PC-9 (cell line): ENCODE measurements at places on chromosomes 13 and 19.

DNA sequence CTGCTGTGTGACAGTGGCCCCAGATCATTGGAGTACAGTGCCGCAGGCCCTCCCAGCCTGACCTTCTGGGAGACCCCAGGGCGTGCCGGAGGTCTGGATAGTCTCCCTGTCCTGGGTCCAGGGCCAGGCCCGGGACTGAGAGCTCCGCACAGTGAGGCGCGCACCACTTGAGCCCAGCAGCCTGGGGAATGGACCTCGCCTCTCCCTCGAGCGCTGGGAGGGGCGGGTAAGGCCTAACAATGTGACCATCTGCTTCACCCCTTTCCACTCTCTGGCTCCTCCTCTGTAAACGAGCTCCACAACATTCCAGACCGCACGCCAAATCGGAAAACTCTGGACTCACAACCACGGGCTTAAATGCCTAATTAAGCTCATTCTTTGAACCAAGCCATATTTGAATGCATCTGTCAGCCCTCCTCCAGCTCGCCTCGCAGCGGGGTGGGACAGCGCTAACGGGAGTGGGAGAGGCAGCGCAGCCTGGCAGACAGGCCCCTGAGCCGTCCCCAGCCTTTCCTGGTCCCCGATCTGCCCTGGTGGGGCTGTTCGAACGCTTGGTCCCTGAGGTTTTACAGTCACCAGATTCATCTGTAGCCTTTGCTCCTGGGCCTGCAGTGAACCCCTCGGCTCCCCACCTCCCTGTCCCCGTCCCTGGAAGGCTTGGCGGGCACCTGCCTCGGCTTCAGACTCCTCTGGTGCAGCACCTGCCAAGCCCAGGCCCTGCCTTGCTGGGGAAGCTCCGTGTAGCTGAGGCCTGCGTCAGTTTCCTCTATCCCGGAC is 120.7 kb upstream of the VSTM2B start:
- peak; percentile 18 for DNase-seq

- no peak for DNase-seq
These were observed 59.6 kb upstream of the ZDHHC20 start for GRCh38 chr13:21518617-21519144.

DNA sequence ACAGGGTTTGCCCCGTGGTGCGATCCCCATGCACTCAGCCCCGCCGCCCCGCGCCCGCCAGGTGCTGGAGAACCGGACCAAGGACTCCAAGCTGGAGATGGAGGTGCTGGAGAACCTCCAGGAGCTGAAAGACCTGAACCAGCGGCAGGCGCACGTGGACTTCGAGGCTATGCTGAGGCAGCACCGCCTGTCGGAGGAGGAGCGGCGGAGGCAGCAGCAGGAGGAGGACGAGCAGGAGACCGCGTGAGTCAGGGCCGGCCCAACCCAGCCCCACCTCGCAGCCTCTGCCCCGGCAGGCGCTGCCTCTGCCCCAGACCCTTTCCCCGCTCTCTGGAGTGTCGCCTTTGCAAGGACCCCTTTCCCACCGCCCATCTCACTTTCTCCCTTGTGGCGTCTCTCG is 11.3 kb downstream of the YJU2 start:
- no peak for DNase-seq

DNA sequence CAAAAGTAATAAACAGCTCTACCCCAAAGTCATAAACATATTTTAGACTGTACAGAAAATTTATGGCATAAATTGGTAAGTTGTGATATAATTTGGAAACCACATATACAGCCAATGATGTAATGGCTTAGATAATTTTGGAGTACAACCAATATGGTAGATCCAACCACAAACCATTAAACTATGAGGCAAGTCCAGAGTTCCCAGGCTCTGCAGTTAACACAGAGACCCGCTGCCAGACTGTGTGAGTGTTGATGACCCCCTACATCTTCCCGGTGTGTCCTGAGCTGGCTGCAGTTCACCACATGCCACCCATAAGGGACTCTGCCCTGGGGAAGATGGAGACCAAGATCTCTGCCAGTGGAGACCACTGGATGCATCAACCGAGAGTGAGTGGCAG is 9.9 kb upstream of the SERPINE3 start:
- DNase-seq = no peak

GRCh38 chr19:6260912-6261650 is 18.7 kb downstream of the MLLT1 start:
- DNase-seq = peak; percentile 7

DNA sequence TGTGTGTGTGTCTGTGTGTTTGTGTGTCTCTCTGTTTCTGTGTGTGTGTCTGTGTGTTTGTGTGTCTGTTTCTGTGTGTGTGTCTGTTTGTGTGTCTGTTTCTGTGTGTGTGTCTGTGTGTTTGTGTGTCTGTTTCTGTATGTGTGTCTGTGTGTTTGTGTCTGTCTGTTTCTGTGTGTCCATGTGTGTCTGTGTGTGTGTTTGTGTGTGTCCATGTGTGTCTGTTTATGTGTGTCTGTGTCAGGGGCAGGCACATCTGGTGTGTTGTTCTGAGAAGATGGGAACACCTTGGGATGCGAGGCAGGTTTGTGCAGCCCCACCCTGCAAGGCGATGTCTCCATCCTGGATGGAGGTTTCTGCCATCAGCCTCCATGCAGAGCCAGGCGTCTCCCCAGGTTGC is 275.8 kb upstream of the SOX1 start:
- no peak for DNase-seq

DNA sequence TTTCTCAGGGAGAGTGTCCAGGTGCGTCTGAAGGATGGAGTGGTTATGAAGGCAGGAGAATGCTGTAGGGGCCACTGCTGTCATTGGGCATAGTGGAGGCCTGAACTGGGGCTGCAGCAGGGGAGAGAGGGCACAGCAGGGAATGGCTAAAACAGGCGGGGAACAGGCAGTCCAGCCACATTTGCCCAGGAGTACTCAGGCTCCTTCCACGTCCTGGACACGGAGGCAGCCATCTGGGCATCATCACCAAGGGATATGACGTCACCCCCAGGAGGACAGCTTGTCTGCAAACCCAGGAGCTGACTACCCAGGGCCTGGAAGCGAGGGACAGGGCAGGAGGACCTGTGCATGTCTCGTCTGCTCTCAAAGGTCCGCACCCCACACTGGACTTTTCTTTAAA is 22.2 kb downstream of the VSTM2B start:
- DNase-seq = no peak

- no peak for DNase-seq
These were observed 34.9 kb upstream of the PSPC1 start for GRCh38 chr13:19817510-19818158.

DNA sequence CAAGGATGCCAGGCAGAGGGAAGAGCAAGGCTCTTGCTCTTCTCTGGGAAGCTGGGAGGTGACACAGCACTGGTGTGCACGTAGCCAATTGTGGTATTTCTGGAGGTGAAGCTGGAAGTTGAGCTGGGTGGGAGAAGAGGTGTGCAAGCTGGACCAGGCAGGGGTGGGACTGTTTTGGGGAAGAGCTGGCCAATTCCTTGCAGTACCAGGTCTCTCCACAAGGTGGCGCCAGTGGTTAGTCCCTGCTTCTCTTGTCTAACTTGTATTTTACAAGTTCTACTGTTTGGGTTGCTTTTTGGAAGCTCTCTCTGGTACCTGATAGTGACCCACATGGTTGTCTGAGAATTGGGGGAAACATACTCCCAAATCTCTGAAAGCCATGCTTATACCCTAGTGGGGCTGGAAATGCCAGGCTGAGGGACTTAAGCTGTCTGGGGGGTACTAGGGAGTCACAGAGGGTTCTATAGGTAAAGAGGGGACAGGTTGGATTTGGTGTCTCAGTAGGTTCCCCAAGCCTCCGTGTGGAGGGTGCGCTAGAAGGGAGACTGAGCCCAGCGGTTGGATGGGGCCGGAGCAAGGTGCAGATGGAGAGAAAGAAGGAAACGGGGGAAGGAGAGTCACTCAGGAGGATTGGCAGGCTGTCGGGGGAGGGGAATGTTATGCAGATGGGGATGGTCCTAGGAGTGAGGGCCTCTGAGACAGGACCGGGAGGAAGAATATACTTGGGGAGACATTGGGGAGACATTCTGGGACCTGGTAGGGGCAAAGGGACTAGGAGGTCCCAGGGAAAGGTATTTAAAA is 3.0 kb downstream of the HPN start:
- no peak for DNase-seq

- no peak for DNase-seq
These were observed 2882.5 kb downstream of the PCDH9 start for GRCh38 chr13:64347664-64348063.

DNA sequence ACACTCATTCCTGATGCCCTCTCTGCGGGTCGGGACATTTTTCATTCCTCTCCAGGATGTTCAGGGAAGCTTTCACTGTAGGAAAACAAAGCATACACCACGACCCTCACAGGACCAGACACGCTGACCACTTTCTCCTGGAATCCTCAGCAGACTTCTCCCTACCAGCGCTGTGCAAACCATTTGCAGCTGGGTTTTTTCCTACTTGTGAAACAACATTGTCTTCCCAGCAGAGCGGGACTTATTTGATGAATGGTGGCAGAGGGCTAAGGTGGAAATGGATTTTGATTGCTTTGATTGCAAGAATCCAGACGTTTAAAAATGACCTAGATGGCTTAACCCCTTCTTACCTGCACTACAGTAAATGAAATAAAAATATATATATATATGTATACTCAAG is 265.9 kb downstream of the TBC1D4 start:
- DNase-seq = no peak

GRCh38 chr19:13060233-13060963 is 42.3 kb downstream of the LYL1 start:
- DNase-seq = no peak

GRCh38 chr13:50576156-50576555 is 267.3 kb downstream of the DLEU7 start:
- DNase-seq = no peak

- DNase-seq = no peak
These were observed at the start of gene ZNF577 for GRCh38 chr19:51887522-51888498. Gene ZNF577 (minus strand): TSS chr19:51887951. CDS start chr19:51880382, 7,569 bp downstream.

DNA sequence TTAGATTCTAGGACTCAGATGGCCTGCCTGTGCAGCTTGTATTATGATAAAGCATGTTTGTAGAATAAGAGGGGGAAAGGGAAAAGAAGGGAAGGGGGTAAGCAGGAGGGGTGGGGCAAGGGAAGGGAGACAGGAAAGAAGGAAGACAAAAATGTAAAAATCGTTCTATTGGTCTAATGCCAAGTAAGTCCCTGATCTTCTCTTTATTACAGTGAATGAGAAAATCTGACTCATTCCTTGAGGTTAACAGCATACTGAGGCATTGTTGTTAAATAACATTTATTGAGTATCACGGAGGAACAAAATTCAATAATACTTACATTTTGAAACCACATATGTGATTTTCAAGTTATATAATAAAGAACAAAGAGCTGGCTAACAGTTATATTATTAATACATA is 1534.7 kb downstream of the OLFM4 start:
- DNase-seq = no peak

- no peak for DNase-seq
These were observed at the start of gene CYSLTR2 for GRCh38 chr13:48653472-48653939. Gene CYSLTR2 (plus strand): TSS chr13:48653929. CDS start chr13:48706818, 52,889 bp downstream.

GRCh38 chr13:32588736-32589135 is 2.5 kb downstream of the PDS5B start:
- DNase-seq = no peak

GRCh38 chr19:6691342-6691741 is 21.4 kb upstream of the TNFSF14 start:
- no peak for DNase-seq

GRCh38 chr13:113468472-113469201 is 15.3 kb upstream of the ADPRHL1 start:
- DNase-seq = no peak

- DNase-seq = no peak
These were observed 162.9 kb downstream of the NHLRC3 start for GRCh38 chr13:39201180-39201579.

DNA sequence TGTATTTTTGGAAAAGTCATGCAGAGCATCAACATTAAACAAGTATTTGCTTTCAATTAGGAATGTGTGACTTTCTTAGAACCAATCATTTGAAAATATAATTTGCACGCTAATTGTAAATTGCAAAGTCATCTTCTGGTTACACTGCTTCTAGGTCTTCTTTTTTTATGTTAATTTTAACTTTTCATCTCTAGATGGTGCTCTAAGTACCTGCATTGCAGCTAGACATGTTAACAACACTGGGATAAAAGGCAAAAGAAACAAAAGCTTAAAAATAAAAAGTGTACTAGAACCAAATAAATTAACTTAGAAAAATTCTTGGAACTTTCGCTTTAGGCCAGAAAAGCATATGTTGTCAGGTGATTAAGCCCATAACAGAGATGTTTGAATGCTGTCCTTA is 2758.2 kb downstream of the PCDH9 start:
- DNase-seq = peak; percentile 46

- DNase-seq = peak; percentile 85
These were observed at the start of gene SNAPC2 for GRCh38 chr19:7919610-7920518. Gene SNAPC2 (plus strand): TSS chr19:7920338. CDS start chr19:7920367, 29 bp downstream.

GRCh38 chr13:67943116-67943515 is 713.0 kb upstream of the PCDH9 start:
- DNase-seq = no peak

GRCh38 chr19:11420429-11421370 is 1.6 kb upstream of the RGL3 start:
- no peak for DNase-seq

DNA sequence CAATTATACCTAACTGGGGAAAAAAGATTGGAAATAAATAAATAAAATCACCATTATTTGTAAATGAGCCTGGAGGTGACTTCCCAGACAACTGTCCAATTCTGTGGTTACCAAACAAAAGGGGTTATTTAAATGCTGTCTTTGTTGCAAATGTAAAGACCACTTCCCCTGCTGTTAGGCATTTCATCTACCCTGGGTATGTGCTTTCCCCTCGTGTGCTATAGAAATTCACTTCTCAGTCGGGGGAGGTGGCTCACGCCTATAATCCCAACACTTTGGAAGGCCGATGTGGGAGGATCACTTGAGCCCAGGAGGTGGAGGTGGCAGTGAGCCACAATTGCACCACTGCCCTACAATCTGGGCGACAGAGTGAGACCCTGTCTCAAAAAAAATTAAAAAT is 101.9 kb upstream of the AKAP11 start:
- no peak for DNase-seq

GRCh38 chr13:97499181-97499580 is 65.2 kb downstream of the RAP2A start:
- no peak for DNase-seq

DNA sequence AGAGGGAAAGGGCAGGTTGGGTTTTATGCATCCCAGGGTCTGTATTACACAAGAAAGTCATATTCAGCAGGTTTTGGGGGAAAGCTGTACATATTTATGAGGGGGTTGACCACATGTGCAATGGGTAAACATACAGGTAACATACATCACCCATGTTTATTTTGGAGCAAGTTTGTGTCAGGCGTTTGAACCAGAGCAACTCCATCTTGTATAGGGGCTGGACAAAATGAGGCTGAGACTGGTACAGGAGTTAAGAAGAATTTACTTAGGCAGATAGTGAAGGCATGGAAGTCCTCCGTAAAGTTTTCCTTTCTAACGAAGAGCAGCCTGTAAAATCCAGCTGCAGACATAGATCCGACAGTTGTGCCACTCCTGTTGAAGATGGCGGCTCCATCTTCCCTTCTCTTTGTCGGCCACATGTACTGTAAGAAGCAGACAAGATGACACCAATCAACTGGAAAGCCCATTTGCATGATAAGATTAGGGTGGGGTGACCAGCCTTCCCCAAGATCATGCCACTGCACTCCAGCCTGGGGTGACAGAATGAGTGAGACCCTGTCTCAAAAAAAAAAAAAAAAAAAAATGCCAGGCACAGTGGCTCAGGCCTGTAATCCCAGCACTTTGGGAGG is 4.7 kb upstream of the NUDT19 start:
- DNase-seq = peak; percentile 22
